Upper lobe of left lung (tissue), 6 donors: ENCODE measurements at places on chromosomes 7 and 10.

DNA sequence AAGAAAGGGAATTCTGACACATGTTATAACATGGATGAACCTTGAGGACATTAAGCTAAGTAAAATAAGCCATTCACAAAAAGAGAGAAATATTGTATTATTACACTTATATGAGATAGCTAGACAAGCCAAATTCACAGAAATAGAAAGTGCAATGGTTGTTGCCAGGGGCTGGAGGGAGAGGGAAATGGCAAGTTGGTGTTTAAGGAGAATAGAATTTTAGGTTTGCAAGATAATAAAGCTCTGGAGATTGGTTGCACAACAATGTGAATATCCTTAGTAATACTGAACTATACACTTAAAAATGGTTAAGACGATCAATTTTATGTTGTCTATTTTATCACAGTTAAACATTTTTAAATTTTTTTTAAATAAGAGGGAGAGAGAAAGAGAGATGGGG is 25.0 kb upstream of the ADD3 start:
- no peak overlapping the region for H3K27ac ChIP-seq
- H3K4me3 ChIP-seq = no peak overlapping the region
- no peaks in the 10 kb centered on the region for H3K27me3 ChIP-seq
- no peaks in the 10 kb centered on the region for H3K4me1 ChIP-seq

DNA sequence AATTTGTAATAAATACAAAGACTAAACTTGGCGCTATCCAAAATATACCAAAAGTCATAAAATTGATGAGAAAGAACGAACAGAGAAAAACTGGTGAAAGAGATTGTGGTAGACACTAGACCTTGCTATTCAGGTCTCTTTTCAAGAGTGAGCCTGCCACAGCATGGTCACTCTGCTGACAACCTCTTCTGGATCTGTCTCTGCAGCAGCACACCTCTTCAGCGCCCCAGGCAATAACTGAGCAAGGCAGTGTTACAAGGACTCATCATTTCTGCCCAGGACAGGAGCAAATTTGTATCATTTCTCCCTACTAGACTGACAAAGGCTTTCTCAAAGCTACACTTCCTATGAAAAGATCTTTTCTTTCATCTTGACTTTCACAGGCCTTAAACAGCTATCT is 976.0 kb downstream of the DNAJB9 start:
- no peaks in the 10 kb centered on the region for H3K36me3 ChIP-seq
- no peak overlapping the region for H3K27ac ChIP-seq
- H3K4me1 ChIP-seq = no peaks in the 10 kb centered on the region
- H3K27me3 ChIP-seq = no peaks in the 10 kb centered on the region
- no peak for DNase-seq

DNA sequence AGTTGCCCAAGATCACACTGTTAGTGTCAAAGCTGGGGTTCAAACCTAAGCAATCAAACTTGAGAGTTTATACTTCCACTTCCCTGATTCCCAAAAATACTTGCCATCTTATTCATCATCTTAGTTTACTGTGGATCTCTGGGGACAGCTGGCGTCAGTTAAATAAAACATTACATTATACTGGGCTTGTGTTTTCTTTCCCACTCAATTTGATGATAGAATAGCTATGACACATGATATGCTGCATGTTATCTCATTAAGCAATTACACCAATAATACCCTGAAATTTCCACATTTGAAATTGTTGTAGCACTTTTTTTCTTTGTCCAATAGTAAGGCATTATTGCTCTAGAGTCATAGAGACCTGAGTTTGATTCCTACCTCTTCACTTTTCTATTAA is 62.9 kb upstream of the MXI1 start:
- H3K36me3 ChIP-seq = no peaks in the 10 kb centered on the region
- H3K27me3 ChIP-seq = no peaks in the 10 kb centered on the region
- no peak for DNase-seq
- no peak overlapping the region for H3K4me3 ChIP-seq

- no peak for DNase-seq
- H3K4me1 ChIP-seq = no peaks in the 10 kb centered on the region
- H3K36me3 ChIP-seq = no peaks in the 10 kb centered on the region
- H3K27ac ChIP-seq = no peak overlapping the region
Observed at GRCh38 chr7:19390795-19391194, 245.6 kb upstream of the FERD3L start.

DNA sequence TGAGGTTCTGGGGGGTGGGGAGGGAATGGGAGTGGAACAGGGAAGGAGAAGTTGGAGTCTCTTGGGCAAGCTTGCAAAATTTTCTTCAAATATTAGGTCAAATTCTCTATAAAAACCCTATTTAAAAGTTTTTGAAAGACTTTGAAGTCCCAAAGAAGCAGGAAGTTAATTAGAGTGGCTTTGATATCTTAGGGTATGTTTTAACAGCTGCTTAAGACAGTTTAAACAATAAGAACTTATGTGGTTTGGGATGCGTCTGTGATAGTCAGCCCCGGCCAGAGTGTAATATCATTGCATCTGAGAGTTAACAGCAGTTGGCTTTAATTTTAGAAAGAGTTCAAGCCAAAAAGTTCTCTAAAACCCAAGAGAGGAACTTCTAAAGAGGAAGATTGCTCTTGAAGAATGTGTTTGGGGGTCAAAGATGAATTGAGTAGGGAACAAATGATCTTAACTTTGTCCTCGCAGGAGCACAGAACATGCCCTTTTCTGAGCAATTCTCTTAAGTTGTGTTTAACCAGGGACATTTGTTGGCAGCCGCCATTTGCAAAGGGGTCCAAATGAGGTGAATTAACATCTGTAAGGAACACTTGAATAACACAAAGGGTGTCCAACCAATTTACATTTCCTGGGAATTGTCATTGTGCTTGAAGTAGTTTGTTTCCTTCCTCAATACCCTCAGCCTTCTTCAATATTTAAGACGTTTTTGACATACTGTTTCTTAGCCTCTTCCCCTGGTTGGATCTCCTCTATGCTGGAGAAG is 182.4 kb downstream of the PTEN start:
- no peak overlapping the region for H3K4me3 ChIP-seq
- DNase-seq = no peak
- H3K4me1 ChIP-seq = peaks cover 24% of the 10 kb centered on the region
- H3K27ac ChIP-seq = peak overlapping the region; percentile 56

GRCh38 chr10:49167425-49168170 is 20.6 kb downstream of the TMEM273 start:
- H3K4me1 ChIP-seq = peaks cover 4% of the 10 kb centered on the region
- no peaks in the 10 kb centered on the region for H3K27me3 ChIP-seq
- H3K4me3 ChIP-seq = no peak overlapping the region
- DNase-seq = no peak
- no peak overlapping the region for H3K27ac ChIP-seq
